ENCODE measurements at places on chromosomes 6 and 20.

GRCh38 chr6:146408583-146408982 is 135.1 kb upstream of the RAB32 start:
- no peak for DNase-seq

- peak; percentile 89 for DNase-seq
These were observed 12.3 kb downstream of the HMGN4 start for GRCh38 chr6:26550250-26550993.

GRCh38 chr20:6909608-6910007 is 142.1 kb downstream of the BMP2 start:
- no peak for DNase-seq

DNA sequence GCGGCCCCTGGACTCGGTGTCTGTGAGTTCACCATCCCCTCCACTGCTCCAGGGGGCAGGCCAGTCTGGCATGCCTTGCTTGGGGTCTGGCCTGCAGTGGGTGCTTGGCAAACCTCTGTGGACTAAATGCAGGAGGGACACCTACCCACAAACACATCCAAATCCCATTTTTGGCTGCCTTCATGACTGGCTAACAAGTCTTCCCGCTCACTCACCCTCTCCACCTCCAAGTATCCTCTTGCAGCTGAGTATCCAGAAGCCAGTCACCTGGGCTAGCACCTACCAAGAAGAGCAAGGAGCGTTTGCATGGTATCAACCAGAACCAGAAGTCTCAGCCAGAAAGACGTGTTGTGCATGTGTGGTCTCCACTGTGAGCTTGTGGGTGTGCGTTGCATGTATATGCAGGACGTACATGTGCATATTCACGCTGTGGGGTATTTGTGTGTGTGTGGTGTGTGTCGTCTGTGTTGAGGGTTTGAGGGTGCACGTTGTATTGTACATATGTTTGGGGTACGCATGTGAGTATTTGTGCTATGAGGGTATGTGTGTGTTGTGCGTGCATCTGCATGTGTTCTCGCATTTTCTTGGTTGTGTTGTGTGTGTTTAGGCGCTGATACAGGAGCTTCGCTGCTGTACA is 5.6 kb upstream of the PMEPA1 start:
- no peak for DNase-seq

DNA sequence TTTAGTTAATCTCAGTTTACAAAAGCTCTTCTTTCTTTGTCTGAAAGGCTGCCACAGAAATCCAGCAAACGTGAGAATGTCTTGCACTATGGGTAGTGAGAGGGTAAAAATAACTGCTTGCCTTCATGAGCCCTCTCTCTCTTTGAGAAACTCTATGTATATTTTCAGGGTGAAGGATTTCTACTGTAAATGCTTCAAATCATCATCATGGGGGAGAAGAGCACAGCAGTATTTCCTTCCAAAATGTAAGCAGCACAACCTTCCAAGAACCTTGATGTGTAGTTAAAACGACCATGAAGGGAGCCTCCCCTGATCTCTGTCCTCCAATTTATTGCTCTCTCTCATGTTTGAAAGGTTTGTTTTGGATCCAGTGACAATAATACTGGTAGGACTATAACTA is 141.3 kb upstream of the CENPW start:
- no peak for DNase-seq

- no peak for DNase-seq
These were observed 106.9 kb downstream of the TBX18 start for GRCh38 chr6:84657486-84657885.

GRCh38 chr6:157490611-157491269 is 109.8 kb downstream of the ZDHHC14 start:
- DNase-seq, result no peak

GRCh38 chr6:6580225-6580856 is 8.2 kb upstream of the LY86 start:
- no peak for DNase-seq

DNA sequence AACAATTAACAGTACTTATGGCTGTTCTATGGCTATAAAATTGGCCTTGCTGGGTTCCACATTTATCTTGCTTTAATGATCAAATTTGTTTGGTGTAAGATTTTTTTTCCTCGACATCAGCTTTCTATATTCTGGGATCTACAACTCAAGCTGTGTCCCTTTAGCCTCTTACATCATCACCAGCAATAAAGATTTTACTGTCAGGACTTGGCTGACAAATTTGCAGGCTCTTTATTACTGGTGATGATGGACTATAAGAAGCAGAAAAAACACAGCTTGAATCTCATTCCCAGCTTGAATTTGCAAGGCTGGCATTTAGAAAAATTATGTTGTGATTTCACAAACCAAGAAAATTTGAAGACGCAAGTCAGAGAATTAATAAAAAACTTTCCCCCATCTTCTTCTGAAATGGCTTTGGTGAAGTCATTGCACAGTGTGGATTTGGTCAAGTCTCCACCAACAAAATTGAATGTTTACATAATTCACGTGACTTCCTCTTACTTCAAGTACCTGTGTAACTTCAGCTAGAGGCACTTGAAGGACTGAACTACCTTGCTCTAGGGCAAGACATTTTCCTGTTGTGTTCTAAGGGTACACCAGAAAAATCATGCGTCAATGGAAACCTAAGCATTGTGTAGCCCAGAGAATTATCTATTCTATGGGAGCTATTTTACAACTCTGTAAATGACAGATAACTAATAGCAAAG is 175.0 kb downstream of the CBLN4 start:
- no peak for DNase-seq

DNA sequence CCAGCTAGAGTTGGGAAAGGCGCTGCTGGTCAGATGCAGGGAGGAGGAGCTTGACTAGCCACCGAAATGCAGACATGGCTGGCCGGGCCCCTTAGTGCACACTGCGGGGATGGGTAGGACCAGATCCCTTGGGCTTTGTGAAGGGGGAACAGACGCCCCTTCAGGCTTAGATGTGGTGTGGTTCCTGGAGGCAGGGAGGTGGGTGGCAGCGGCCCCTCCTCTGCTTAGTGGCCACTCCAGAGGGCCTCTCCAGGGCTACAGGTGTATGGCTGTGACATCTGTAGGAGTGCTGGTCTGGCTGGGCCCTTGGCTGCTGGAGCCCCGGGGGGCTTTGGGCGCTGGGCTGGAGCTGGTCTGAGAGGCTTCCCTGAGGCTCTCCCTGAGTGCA is 5.9 kb downstream of the CCND3 start:
- DNase-seq, result no peak

DNA sequence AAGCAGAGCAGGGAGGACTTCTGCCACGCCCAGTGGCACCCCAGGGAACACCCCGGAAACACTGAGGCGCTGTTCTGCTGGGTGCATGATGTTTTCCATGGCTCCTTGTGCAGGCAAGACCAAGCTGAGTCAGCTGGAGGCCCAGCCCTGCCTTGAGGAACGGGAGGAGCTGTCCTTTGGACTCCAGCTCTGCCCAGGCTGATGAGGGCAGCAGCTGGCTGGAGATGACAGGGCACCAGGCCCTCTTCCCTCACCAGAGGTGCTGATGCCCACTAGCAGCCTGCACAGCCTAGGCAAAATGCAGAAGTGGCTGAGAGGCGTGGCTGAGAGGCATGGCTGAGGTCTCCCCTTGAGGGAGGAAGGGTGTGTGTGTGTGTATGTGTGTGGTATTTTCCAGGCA is 2.4 kb downstream of the C6orf132 start:
- no peak for DNase-seq
